ENCODE measurements at places on chromosomes 5 and 9.

GRCh38 chr5:162068412-162068811 is 839 bp downstream of the GABRG2 start:
- DNase-seq, result no peak

GRCh38 chr5:99605904-99606303 is 677.1 kb upstream of the CHD1 start:
- DNase-seq, result no peak

GRCh38 chr5:141647242-141647641 is 4.0 kb downstream of the FCHSD1 start:
- no peak for DNase-seq

DNA sequence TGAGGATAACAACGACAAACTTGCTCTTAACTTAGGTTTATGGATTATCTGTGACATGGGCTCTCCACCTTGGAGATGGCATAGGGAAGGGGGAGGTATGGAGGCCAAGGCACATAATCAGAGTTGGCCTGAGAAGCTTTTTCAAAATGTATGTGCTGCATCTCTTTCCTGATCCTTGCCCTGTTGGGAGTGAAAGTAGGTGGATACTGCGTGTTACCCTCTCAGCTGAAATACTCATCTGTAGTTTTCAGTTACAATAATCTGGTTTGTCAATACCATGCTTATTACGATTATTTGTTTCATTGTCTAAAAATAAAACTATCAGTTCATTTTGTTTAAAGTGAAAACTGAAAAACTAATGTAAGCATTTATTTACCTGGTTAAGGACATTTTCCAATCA is 86.7 kb downstream of the SLC44A1 start:
- no peak for DNase-seq

- no peak for DNase-seq
Observed at GRCh38 chr5:53971131-53971530, 339.2 kb downstream of the ARL15 start.

- DNase-seq, result no peak
Observed at GRCh38 chr5:154366353-154366752, 79.4 kb upstream of the SAP30L start.

DNA sequence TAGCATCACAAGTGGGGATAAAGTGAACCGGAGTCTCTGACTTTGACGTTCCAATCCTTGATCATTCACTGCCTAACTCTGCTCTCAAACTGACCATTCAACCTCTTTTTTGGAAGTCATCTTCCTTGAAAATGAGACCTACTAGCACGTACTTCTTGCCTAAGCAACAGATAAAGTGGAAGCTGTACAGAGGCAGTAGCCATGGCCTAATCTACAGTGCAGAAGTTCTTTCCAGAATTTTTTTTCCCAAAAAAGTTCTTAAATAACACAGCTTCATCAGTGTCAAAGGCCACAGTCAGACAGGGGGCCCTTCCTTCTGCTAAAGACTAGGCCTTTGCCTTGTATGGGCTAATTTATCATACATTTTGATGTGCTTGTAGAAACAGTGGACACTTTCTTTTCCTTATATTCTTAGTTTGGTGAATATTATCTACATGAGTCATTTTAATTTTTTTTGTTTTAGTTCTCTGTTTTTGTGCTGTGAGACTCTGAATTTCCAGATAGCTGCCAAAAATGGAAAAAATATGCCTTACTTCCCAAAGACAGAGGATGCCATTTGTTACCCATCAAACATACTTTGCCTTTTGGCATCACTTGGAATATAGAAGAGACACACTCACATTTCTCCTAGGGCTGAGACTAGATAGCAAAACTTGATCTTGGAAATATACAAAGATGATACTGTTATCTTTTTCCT is 96.3 kb upstream of the VCAN start:
- no peak for DNase-seq

DNA sequence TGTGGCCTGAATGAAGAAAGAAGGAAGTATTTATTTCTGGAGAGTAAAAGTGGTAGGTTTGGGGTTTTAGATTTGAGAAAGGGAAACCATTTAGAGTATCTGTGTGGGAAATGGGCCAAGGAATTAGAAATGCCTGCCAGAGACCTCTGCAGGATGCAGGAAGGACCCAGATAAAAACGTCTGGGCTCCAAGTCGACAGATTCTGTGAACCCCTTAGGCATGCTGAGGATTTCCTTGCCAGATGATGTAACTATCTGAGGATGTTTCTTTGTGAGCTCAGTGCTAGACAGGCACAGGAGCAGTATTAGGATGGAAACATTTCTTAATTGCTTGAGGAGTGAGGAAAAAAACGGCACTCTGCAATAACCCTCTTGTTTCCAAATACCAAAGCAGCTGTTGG is 251.8 kb upstream of the DMRT1 start:
- no peak for DNase-seq

DNA sequence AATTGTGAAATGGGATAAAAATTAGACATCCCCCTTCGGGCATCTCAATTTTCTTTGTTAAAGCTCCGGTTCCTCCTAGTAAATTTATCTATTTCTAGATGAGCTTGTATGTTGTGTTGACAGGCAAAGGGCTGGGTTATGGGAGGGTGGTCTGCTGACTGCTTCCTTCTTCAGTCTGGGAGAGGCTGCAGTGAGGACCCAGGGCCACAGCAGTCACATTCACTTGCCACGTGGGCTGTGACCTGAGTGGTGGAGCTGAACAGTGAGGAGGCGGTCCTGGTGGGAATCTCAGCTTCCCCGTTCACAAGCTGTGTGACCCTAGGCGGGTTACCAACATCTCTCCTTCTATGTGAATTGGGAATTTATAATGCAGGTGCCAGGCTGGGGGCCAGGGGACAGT is 57.5 kb upstream of the RXRA start:
- no peak for DNase-seq

DNA sequence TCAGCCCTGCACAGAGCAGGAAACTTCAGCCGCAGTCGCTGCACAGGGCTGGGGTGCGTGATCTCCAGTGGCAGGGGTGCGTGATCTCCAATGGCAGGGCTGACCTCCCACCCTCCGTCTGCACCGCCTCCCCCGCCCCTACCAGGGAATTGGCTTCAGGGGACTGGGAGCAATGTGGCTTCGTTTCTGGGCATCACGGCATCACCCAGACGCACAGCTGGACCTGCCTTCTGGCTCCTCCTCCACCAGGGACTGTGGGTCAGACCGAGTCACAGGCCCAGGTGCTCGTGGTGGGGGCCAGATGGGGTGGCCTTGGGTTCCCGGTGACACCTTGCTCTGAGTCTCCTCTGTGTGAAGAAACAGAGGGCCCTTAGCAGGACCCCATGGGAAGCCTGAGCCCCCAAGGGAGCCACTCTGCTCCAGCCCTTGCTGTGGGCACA is 51.1 kb downstream of the AHRR start:
- DNase-seq, result no peak

- no peak for DNase-seq
Observed at GRCh38 chr9:74846766-74847165, 41.0 kb downstream of the TRPM6 start.

- no peak for DNase-seq
Observed at GRCh38 chr9:37798677-37799076, 1.9 kb upstream of the DCAF10 start.

GRCh38 chr5:3126639-3127038 is 375.2 kb upstream of the IRX2 start:
- DNase-seq, result no peak

GRCh38 chr5:129616517-129616916 is 131.4 kb upstream of the MINAR2 start:
- DNase-seq, result no peak

- no peak for DNase-seq
Observed at GRCh38 chr5:55600086-55600485, 65.3 kb upstream of the PLPP1 start.

DNA sequence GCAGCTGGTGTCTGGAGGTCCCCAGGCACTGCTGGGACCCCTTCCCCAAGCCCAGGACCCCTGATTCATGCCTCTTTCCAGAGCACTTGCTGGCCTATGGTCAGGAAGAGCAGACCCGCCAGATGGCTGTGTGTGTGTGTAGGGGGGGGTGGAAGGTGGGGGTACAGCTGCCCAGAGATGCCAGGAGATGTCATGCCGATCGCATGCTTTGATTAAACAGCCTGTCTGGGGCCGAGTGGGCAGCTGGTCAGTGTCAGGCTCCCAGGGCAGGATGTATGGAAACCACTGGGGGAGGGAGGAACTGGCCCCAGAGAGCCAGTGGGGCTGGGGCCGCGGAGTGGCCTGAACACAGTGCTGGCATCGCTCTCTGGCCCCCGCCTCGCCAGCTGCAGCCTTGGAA is 23.7 kb downstream of the RXRA start:
- DNase-seq, result no peak

GRCh38 chr9:11356067-11356466 is 743.3 kb upstream of the PTPRD start:
- DNase-seq, result no peak

GRCh38 chr5:97088774-97089148 is 53.6 kb downstream of the LIX1 start:
- no peak for DNase-seq

- DNase-seq, result no peak
Observed at GRCh38 chr5:150648294-150649107, 8.0 kb downstream of the SYNPO start.

DNA sequence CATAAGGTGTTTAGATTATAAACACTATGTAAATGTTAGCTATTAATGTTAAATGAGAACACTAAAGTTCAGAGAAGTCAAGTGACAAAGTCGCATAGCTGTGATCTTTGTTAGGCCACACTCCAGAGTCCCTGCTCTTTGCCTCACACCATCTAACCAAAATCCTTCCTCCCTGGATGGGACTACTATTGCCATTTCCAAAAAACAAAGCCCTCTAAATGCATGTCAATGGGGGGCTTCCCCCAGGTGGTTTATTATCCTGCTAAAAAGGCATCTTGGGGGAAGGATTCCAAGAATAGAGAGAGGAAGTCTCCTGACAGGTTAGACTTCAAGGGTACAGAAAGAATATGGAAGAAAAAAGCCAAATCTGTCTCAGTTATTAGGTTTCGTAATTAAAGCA is 10.4 kb downstream of the NR6A1 start:
- no peak for DNase-seq

DNA sequence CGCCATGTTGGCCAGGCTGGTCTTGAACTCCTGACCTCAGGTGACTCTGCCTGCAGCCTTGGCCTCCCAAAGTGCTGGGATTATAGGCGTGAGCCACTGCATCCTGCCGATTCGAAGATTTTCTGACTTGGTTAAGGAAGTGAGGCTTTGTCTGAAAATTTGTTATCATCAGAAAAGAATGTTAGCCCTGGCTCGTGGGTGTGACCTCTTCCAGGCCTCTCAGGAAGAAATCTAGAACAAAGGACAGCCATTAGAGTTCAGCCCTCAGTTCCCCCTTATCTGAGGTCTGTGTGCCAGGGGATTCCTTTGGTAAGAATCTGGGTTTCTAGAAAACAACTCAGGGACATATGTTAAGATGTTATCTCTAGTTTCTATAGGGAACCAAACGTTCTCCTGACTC is 6.2 kb downstream of the OR2S2 start:
- DNase-seq, result no peak

DNA sequence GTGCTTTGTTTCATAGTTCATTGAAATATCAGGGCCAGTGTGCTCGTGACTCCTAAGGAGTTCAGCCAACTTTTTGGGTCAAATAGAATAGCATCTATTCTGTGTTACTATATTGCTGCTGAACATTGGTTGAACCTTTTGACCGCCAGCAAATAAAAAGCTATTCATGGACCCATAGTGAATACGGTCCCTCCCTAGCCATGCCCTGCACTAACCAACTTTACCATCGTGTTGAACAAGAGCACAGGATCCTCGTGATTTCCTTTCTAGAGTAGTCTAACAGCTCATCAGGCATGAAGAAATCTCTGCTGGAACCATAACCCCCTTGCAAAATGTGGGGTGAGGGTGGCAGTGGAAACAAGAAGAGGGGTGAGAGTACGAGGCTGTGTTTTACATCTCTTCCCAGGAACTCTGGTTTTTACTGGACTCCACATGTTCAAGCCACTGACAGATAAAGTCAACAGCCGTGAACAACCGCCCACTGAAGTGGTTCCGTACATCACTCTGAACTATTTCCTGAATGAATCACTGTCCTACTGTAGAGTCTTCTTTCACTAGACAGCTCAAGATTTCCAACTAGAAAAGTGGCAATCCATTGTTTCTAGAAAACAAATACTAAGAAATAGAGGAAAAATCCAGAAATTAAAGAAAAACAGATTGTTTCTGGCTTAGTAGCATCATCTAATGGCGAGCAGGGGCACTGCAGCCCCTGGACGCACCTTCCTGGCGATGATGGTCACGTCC is 70.1 kb upstream of the SPATA31E1 start:
- no peak for DNase-seq

- no peak for DNase-seq
Observed at GRCh38 chr5:31889001-31889561, 250.2 kb downstream of the PDZD2 start.

DNA sequence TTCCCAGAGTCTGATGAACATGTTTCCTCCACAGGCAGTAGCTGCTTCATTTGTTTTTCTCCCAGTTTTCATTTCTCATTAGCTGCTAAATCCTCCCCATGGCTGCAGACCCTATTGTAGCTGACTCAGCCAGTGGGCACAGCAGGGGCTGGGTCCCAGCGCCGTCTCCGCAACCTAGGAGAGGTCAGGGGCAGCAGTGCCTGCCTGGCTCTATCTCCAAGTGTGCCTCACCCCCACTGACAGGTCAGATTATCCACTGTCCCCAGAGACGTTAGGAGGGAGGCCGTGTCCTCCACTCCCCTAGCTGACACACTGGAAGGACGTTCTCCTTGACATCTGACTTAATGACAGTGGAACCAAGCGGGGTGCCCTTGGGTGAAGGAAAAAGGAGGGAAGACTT is 31.1 kb downstream of the KCNIP1 start:
- DNase-seq, result no peak

GRCh38 chr5:134138416-134139376 is 24.2 kb downstream of the TCF7 start:
- DNase-seq, result no peak

- no peak for DNase-seq
Observed at GRCh38 chr5:38212307-38212706, 46.1 kb upstream of the EGFLAM start.

- no peak for DNase-seq
Observed at GRCh38 chr9:131943351-131943841, 136.3 kb downstream of the MED27 start.

DNA sequence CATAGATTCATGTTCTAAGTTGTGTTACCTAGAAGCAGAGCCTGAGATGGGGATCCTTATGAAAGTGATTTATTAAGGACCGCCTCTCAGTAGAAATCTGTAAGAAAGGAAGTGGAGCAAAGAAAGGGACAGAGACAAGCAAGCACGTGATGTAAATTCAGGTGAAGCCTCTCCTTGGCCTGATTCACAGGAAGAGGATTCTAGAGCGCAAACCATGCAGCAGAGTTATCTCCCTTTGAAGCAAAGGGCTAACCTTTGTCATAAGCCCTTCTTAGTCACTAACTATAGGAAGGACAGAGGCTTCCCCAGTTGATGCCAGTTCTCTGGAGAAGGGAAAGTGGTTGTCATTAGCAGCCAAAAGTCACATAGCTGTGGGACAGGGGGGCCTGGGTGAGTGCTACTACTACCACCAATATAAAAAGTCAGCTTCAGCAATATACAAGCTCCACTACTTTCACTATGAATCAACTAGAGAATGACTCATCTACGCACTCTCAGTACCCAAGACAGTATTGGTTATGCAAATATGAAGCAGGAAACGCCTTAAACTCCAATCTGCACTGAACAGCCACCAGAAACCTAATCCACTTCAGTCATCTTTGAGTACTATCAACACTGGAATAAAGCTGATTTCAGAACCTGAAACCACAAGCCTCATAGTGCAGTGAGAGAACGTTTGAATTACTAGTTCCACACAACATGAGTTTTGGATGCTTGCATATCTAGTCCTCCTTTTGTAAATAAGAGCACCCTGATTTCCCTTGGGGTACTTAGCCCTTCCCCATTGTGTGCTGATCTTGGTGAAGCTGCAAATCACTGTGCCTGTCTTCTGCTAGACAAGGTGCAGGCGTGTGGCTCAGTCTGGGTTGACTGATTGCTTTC is 162.7 kb downstream of the ZNF608 start:
- no peak for DNase-seq

GRCh38 chr9:116632990-116633838 is 53.9 kb upstream of the TRIM32 start:
- no peak for DNase-seq
